GM12864 (cell line): ENCODE measurements at places on chromosomes 7 and 10.

DNA sequence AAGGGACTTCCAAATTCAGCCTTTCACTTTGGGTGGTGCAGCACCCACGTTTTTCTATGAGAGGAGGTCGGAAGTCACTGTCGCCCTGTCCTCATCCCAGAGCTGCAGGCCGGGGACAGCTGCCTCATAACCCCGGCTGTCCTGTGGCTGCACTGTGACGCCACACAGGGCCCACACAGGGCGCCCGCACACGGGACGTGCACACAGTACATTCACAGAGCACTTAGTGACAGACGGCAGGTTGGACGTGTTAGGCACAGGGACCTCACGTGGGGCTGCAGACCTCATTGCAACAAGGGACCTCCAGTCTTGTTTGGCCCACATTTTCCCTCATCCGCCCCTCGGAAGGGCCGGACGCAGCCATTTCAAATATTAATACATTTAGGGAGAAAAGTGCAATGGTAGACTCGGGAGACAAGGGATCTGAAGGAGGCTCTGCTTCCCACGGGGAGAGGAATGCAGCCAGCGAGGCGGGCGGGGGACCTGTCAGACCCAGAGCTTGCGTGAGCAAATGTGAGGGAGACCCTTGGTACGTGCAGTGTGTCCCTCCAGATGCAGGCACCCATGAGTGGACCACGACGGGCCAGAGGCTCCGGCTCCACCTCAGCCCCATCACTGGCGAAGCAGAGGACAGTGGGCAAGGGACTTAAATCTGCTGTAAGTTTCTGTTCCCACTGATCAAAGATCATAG lies 86.7 kb downstream of the VOPP1 start:
- DNase-seq, result no peak

DNA sequence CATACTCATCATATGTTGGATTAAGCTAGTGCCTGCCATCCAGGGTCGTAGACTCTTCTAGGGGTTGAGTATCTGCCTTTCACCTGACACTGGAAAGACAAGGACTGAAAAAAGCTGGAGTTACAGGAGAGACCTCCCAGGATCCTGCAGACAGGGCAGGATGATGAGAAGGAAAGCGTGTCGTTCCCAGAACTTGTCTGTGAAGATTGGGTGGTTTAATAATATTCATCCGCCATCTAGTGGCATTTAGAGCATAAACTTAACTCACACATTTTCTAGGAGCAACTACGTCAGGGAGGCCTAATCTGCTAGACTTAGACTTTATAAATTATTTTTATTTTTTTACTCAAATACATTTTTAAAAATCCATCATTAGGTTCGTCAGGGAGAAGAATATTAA lies 59.6 kb downstream of the ADRB1 start:
- DNase-seq, result no peak

DNA sequence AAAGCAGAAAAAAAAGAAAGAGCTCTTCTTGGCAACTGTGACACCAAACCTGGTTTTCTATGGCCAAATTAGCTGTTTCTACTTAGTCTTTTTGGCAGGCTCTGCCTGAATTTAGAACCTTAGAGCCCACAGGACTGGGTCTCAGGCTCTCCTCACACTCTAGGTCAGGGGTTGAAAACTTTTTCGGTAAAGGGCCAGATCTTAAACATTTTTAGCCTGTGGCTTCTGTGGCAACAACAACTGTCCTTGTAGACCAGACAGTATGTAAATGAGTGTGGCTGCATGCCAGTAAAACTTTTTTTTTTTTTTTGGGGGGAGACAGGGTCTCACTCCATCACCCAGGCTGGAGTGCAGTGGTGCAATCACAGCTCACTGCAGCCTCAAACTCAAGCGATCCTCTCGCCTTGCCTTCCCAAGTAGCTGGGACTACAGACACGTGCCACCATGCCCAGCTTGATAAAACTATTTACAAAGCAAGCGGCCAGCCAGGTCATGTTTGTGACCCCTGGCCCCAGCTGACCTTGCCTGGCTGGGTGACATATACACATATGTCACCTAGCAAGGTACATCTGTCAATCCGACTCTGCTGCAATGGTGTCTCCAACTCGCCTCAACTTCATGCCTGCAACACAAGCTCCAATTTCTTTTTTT lies 17.4 kb downstream of the KPNA7 start:
- DNase-seq, result no peak

DNA sequence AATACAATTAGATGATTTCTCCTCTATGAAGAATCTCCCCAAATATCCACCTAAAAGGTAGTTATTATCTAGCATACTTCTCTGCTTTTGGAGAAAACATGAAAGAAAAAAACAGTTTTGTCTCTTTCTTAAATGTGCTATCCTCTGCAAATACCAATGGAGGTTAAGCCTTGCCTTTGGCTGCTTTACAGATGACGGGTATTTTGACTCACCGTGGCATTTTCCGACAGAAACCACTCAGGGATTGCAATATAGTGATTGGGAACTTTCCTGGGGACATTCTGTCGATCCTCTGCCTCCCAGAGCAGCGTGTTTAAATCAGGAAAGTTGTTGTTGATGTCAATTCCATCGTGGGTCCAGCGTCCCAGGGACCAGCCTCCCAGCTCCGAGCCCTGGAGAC lies 100.6 kb downstream of the GPR26 start:
- no peak for DNase-seq

DNA sequence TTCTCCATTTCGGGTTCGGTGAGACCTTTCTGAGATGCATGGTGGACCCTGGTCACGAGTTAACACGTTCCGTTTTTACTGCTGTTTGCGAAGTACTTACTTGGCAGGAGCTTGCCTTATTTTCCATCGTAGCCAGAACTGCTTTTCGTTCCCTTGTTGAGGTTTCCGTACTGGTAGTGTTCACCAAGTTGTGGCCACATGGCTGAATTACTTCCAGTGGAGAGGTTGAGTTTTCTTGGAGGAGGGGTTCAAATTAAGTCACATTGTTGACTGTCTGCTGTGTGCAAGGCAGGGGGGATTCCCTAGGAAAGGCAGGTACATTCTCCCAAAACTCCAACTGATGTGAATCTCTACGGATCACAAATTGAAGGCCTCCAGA lies 4.0 kb downstream of the MXI1 start:
- no peak for DNase-seq

GRCh38 chr7:155864271-155864985 lies 52.2 kb upstream of the SHH start:
- no peak for DNase-seq

GRCh38 chr7:19091550-19092200 lies 25.8 kb downstream of the TWIST1 start:
- DNase-seq, result no peak
